HTR-8/SVneo (cell line): ENCODE measurements at places on chromosomes 7 and 10.
A peak's percentile ranks its signal among the peaks of the same experiment; 100 is the strongest.

- DNase-seq = no peak
Measured at GRCh38 chr10:88385601-88386203, 197.4 kb downstream of the RNLS start.

DNA sequence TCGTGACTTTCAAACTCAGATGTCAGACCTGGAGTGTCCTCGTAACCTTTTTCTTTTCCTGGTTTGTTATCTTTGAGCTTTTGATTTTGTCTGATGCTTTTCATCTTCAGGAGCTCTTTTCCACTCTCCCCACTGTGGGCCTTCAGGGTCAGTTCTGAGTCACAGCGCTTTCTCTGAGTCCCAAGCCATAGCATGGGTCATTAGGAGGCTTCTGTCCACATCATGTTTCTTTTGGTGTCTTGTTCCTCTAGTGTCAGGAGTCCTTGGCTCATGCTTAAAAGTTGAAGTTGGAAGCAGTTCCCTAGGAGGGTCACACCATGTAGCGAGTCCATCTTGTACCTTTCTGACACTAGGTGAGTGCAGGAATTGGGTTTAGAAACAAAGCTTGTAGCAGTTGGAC lies 40.3 kb downstream of the DAGLB start:
- no peak for DNase-seq

DNA sequence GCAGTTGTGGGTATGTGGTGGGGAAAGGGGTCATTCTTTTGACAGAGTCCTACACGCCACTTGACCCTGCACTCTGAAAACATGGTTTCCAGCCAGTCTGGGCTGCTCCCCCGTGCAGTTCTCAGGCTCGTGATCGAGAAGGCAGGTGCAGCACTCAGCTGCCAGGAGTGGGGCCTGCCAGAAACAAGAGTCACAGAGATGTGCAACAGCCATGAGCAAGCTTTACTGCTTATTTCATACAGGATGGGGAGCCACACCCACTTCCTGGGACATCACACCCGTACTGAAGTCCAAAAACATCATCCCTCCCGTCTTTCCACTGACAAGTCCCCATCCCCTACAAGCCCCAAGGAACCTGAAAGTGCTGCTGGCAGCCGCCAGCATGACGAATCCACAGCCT lies 9.3 kb downstream of the ATG9B start:
- DNase-seq = no peak

- no peak for DNase-seq
Measured at GRCh38 chr7:66043681-66044497, 31.7 kb upstream of the ASL start.

- no peak for DNase-seq
Measured at GRCh38 chr7:37322831-37323230, 125.8 kb downstream of the ELMO1 start.

DNA sequence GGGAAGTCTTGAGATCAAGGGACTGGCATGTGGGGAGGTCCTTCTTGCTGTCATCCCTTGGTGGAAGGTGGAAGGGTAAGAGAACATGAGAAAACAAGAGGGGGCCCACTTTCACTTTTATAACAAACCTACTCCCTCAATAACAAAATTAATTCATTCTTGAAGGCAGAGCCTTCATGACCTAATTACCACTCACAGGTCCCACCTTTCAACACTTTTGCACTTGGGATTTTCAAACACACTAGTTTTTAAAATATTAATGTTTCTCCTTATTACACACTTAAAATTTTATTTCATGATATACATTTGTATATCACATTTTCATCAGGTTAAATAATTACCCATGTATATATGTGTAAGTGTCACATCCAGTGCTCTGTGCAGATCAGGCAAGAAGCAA lies 2.0 kb downstream of the ST7 start:
- DNase-seq = no peak

DNA sequence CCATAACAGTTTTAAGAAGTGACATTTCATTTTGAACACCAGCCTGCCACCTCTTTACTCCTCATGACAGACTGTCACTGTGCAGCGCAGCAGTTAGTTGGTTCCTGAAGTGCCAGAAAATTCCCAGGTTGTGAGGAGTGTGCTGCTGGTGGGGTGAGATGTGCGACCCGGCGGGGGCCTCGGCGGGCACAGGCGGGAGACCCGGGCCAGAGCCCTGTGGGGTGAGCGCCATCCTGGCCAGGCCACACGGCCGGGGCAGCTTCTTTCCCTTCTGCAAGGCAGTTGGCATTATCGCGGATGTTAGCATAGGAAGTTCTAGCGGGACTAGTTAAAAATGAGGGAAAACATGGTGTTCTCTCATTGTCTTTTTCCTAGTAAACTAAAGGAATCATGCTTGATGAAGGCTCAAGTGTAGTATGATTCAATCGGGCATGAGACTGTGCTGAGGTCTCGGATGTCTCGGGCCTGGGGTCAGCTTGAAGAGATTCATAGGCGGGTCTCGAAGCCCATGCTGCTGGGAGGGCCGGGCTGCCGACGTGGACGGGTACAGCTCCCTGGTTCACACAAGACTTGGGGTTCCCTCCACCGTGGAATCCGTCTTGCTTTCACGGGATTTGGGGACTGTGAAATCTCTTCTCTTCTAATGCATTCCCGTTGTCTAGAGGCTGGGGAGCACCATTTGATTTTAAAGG lies 56.1 kb downstream of the MGMT start:
- DNase-seq = no peak

- no peak for DNase-seq
Measured at GRCh38 chr7:151252961-151253711, 4.6 kb upstream of the SMARCD3 start.

DNA sequence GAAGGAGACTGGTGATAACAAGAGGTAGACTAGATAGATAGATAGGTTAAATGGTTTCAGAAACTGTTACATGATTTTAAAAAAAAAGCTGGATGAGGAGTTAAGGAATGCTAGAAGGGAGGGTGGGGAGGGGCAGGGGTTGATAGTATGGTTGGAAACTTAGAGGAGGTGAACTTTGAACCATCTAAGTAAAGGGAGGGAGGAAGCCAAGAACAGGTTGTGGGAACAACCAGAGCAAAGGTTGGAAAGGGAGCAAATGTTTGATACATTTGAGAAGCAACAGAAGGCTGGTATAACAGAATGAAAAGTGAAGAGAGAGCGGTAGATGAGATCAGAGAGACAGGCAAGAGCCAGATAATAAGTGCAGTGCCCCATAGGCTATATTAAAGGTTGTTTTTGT lies 224.8 kb downstream of the FOXP2 start:
- DNase-seq = no peak

- no peak for DNase-seq
Measured at GRCh38 chr10:49661140-49661856, 18.2 kb upstream of the C10orf53 start.

GRCh38 chr7:70699271-70699670 lies 432.7 kb upstream of the GALNT17 start:
- DNase-seq = no peak

DNA sequence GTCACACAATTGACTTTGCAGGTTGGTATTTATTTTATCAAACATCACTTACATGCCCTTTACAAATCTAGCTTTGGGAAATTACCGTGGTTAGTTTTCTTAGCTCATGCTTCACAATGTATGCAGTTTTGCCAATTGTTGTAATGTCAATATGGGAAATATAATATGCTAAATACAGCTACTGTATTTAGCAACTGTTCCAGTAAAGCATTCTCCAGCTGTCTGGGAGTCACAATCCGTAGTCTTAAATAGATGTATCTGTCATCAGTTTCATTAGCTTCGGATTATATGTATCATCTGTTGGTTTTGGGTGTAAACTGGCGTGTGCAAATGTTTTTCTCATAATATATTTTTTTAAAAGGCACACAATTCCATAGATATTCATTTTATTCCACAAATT lies 19.4 kb upstream of the AHR start:
- DNase-seq = no peak

DNA sequence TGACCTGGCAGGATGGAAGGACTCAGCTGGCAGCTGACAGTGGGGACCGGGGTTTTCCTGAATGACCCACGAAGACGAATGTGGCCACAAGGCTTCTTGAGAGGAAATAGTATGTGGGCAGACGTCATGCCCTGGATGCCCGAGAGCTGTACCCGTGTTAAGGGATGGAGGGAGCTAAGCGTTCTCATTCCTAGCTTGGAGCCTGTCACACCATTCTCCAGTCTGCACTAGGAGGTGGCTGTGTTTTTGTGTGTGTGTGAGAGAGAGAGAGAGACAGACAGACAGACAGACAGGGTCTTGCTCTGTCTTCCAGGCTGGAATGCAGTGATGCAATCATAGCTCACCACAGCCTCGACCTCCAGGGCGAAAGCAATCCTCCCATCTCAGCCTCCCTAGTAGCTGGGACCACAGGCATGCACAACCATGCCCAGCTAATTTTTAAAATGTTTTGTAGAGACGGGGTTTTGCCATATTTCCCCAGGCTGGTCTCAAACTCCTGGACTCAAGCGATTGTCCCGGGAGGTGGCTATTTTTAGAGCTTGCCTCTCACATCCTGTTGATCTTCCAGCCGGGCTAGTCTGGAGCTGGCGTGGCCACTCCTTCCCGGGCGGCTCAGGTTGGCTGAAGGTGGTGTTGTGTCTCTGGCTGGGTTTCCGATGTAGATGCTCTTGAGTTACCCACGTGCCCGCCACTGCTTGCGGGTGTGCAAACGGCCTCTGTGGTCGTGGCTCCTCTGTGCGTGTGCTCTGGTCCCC lies 2.1 kb downstream of the AMZ1 start:
- DNase-seq = peak; percentile 68

DNA sequence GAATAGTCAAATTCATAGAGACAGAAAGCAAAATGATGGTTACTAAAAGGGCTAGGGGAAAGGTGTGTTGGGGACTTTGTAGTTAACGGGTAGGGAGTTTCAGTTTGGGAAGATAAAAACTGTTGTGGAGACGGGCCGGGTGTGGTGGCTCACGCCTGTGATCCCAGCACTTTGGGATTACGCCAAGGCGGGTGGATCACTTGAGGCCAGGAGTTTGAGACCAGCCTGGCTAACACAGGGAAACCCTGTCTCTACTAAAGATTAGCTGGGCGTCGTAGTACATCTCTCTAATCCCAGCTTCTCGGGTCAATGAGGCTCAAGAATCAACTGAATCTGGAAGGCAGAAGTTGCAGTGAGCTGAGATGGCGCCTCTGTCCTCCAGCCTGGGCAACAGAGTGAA lies 30.8 kb downstream of the KPNA7 start:
- no peak for DNase-seq

DNA sequence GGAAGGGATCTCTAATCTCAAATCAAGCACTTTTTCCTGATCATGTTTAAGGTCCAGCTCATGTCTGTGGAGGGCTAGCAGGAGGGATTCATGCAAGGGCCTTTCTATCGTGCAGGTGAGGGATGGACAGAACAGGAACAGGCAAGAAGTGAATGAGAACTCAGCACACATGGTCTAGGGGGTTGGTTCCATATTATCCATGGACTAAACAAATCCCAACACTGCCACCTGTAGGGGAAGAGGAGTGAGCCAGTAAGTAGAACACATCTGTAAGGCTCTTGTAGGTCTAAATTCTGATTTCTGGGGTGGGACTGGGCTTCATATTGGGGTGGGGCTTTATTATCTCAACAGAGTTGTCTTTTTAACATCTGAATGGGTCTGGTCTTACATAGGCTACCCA lies 138.0 kb upstream of the TARP start:
- no peak for DNase-seq

DNA sequence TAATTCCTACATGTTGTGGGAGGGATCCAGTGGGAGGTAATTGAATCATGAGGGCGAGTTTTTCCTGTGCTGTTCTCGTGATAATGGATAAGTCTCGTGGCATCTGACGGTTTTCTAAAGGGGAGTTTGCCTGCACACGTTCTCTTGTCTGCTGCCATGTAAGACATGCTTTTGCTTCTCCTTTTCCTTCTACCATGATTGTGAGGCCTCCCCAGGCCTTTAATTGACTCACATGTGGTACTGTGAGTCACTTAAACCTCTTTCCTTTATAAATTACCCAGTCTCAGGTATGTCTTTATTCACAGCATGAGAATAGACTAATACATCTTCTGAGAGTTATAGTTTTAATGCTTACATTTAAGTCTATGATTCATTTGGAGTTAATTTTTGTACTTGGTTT lies 22.6 kb upstream of the CPN1 start:
- no peak for DNase-seq

DNA sequence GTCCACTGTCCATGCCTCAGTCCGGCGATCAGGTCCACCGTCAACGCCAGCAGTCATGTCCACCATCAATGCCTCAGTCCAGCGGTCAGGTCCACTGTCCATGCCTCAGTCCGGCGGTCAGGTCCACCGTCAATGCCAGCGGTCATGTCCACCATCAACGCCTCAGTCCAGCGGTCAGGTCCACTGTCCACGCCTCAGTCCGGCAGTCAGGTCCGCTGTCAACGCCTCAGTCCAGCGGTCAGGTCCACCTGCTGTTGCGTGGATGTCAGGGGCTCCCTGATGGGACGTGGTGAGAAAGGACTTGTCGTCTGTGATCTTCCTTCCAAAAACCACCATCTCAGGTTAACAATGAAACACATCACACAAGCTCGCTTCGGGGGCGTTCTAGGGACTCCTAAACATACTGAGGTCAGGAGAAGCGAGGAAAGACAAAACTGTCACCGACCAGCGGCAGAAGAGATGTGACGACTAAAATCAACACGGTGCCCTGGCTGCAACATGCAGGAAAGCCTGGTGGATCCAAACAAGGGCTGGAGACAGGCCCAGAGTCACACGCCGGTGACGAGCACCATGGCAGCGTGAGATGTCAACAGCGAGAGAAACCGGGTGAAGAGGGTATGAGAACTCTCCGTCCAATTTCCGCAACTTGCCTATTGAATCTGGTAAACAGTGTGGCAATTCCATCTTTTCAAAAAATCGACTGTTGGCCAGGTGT lies 264.2 kb downstream of the MAD1L1 start:
- no peak for DNase-seq

DNA sequence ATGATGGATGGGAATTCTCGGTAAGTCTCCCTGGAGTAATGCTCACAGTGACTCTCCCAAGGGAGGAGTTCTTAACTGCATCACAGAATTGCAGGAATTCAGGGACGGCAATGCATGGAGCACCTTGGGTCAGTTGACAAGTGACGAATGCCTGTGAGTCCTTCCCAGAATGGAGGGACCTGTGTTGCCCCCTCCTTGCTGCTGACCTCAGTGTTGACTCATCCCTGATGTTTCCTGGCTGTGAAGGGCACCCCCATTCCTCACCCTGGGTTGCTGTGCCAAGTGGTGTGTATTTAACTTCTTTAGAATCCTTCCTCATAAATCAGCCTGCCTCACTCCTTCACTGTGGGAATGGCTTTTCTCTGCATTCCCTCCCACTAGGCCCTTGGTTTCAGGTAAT lies 98.9 kb downstream of the LRMDA start:
- peak; percentile 84 for DNase-seq
